Mesenchymal stem cell (in vitro differentiated cells and primary cell): ENCODE measurements at places on chromosomes 2 and 18.

- peaks cover 19% of the 10 kb centered on the region for H3K4me1 ChIP-seq
- peaks cover 31% of the 10 kb centered on the region for H3K27me3 ChIP-seq
- no peaks in the 10 kb centered on the region for H3K36me3 ChIP-seq
- DNase-seq = peak; percentile 11
- H3K4me3 ChIP-seq = peak overlapping the region; percentile 58
- no peak overlapping the region for H3K27ac ChIP-seq
Measured at GRCh38 chr2:241901500-241902351, 32.2 kb downstream of the RTP5 start.

DNA sequence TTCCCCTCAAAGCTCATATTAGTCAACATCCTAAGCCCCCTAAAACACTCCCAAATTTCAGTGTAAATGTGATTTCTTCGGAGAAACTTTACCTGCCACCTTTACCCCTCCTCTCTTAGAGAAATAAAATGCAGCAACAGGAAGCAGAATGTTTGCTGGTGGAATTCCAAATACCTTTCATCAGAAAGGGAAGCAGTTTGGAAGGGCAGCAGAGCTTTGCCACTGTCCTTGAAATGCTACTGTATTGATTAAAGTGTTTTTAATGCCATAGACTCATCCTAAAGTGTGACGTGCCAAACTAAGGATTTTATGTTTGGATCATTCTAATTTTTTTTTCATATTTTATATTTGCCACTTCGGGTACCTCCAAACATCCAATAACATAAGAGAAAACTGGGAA, 480.1 kb downstream of the NRXN1 start:
- no peak overlapping the region for H3K4me3 ChIP-seq
- no peak overlapping the region for H3K27ac ChIP-seq
- H3K36me3 ChIP-seq = no peaks in the 10 kb centered on the region

- no peak overlapping the region for H3K4me3 ChIP-seq
- no peak overlapping the region for H3K27ac ChIP-seq
- H3K4me1 ChIP-seq = peaks cover 5% of the 10 kb centered on the region
Measured at GRCh38 chr2:223918671-223919134, 26.4 kb downstream of the WDFY1 start.

DNA sequence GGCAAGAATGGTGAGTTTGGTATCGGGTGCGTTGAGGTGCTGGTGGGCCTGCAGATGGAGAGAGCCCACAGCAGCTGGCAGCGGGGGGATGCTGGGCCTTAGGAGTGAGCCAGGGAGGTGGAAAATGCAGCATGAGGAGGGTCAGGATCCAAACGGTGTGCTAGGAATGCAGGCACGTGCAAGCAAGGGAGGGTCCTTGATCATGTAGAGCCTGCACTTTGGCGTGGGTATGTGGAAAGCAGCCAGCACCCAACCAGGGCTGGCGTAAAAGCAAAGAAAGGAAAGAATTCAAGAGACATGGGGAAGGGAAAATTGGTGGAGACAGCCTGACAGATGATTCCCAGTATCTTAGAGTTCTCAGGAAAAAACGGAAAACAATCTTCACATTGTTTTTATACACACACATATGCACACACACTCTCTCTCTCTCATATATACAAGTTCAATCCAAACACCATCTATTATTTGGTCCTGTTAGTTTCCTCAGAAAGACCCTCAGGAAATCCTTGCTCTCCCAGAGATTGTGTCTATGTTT, 46.3 kb downstream of the LTBP1 start:
- no peaks in the 10 kb centered on the region for H3K27me3 ChIP-seq
- DNase-seq = no peak
- no peak overlapping the region for H3K27ac ChIP-seq
- no peaks in the 10 kb centered on the region for H3K4me1 ChIP-seq
- no peaks in the 10 kb centered on the region for H3K36me3 ChIP-seq
- H3K4me3 ChIP-seq = no peak overlapping the region

DNA sequence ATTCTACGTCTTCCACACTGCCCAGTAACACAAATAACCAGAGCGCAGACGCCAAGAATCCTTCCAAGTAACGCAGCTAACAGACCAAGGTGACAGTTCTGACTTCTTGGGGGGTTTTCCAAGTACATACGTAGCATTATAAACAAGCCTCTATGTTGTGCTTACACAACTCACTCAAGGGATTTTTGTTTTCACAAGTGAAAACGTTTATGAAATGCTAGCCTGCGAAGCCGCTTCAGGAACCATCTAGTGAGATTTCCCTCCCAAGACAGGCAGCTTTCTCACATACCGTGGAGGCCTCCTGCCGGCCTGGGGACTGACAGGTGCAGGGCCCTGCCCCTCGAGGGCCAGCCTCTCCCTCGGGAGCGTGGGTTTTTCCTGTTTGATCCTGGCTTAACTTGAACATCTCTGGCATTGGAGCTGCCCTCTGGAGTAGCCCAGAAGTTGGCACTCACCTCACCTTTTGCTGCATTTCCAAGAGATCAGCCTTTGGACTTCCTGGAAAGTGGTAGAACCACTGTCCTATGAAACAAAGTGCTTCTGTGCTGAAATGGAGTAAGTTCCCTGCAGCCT, 151.1 kb downstream of the MBP start:
- peaks cover 9% of the 10 kb centered on the region for H3K4me1 ChIP-seq
- no peak overlapping the region for H3K27ac ChIP-seq
- no peaks in the 10 kb centered on the region for H3K27me3 ChIP-seq
- H3K36me3 ChIP-seq = peaks cover 18% of the 10 kb centered on the region
- H3K4me3 ChIP-seq = no peak overlapping the region
- no peak for DNase-seq

DNA sequence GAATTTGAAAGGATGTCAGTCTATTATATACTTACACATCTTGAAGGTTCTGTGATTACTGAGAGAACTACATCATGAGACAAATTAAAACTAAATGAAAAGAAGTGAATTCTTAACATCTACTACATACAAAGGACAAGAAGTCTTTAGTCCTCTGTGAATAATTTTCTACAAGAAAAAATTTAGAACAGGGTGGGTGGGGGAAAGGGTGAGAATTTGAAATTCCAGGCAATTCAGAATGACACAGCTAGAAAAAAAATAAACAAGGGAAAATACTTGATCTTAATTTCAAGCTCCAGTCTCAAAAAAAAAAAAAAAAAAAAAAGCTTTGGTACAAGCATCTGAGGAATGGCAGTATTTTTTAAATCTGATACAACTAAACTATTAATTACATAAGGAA, 15.5 kb downstream of the CUL3 start:
- no peaks in the 10 kb centered on the region for H3K27me3 ChIP-seq
- DNase-seq = no peak
- H3K4me3 ChIP-seq = no peak overlapping the region

- no peaks in the 10 kb centered on the region for H3K27me3 ChIP-seq
- peaks cover 13% of the 10 kb centered on the region for H3K4me1 ChIP-seq
- no peaks in the 10 kb centered on the region for H3K36me3 ChIP-seq
- no peak overlapping the region for H3K4me3 ChIP-seq
Measured at GRCh38 chr2:96156011-96156820, 11.0 kb upstream of the DUSP2 start.

DNA sequence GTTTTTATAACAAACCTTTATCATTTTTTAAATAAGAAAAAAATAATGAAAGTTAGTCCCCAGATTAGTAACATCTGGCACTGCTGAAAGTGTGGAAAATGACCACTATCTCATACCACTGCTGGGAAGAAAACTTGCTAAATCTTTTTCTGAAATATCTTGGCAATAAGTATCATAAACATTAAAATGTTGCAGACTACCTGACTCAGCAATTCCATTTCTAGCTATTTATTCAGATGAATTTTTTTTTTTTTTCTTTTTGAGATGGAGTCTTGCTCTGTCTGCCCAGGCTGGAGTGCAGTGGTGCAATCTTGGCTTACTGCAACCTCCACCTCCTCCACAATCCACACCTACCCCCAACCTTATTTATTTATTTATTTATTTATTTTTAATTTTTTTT, 35.3 kb upstream of the SOS1 start:
- no peak for DNase-seq
- H3K4me3 ChIP-seq = no peak overlapping the region
- no peaks in the 10 kb centered on the region for H3K36me3 ChIP-seq
- H3K27ac ChIP-seq = no peak overlapping the region

GRCh38 chr2:69625078-69625795, 18.3 kb downstream of the AAK1 start:
- H3K27ac ChIP-seq = no peak overlapping the region
- peaks cover 2% of the 10 kb centered on the region for H3K4me1 ChIP-seq
- no peaks in the 10 kb centered on the region for H3K27me3 ChIP-seq
- peak; percentile 52 for DNase-seq
- H3K4me3 ChIP-seq = no peak overlapping the region
- no peaks in the 10 kb centered on the region for H3K36me3 ChIP-seq

DNA sequence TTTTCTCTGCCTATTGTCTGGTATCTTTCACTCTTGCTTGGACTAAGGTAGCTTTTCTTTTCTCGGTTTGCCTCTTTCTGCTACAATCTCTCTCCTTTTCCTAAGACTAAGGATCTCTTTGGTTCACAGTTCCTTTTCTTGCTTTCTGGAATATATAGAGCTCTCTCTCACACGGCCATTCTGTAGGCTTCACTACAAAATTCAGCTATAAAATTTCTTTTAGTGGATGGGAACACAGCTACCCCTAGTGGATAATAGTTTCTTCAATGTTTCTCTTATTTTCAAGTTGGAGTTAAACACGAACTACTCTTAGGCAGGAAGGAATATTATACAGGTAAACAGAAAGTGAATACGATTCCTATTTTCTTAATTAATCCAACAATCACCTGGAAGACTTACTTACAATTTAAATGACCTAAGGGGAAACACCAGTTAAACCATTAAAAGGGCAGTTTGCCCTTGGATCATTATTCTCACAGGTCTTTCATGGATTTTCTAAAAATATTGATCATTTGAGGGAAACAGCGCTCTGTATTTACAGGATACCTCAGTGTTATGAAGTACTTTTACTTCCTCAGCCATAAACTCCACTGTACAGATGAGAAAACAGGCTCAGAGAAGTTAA, 140.5 kb downstream of the LRP2 start:
- peak; percentile 19 for DNase-seq
- no peaks in the 10 kb centered on the region for H3K36me3 ChIP-seq
- no peaks in the 10 kb centered on the region for H3K4me1 ChIP-seq

- H3K27me3 ChIP-seq = no peaks in the 10 kb centered on the region
- no peak overlapping the region for H3K4me3 ChIP-seq
- no peaks in the 10 kb centered on the region for H3K4me1 ChIP-seq
- no peaks in the 10 kb centered on the region for H3K36me3 ChIP-seq
- no peak overlapping the region for H3K27ac ChIP-seq
Measured at GRCh38 chr2:154392256-154392655, 306.2 kb upstream of the KCNJ3 start.
